ENCODE measurements at places on chromosomes 11 and 22.

DNA sequence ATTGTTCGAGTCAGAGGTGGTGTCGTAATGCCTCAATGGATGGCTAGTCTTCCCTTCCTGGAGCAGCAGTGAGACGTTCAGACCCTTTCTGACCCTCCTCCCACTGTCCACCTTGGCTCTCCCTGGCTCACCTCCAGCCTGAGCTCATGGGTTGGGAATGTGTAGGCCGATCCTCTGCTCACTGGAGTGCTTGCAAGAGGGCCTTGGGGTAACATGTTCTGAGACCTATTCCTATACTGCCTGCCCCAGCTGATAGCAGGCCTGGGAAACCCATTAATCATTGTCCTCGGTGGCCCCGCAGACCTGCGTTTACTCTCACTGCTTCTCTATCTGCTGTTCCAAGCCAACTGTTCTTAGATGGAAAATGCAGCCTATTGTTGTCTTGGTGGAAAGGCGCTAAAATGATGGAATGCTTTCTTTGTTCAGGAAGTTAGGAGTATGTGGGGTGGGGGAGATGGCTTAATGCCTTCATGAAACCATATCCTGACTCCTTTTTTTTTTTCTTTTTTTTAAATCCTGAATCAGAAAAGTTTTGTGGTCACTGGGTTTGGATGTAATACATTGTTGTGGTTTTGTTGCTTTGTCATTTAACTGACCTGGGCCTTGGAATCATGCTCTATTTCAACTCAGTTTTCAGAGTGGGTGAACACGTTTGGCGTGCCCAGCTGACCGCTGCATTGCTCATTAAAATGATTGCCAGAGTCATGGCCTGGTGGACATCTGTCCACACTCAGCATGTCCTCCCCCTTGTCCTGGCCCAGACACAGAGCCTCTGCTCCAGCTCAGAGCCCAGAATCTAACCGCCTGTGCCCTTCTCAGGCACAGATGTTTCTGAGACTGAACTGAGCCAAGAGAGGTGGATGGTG is 72.5 kb downstream of the MICAL2 start:
- DNase-seq = no peak

DNA sequence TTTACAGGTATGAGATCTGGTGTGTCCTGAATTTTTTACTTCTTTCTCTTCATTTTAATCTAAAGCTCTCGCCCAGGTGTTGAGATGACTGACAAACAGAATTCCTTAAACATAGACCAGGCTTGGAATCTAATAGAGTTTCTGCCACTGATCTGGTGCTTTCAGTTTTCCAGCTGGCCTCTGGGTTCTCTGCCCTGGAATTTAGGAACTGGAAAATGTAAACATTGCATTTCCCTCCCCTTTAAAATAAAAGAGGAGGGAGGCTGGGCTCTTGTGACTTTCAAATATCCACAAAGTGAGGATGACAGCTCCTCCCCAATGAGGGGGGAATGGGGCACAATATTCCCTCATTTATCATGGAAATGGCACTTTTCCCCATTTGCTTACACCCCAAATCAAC is 5.0 kb downstream of the PAMR1 start:
- DNase-seq = no peak

GRCh38 chr22:27084130-27084529 is 426.7 kb downstream of the MIAT start:
- DNase-seq = no peak

- DNase-seq = no peak
These were observed 54.9 kb upstream of the BLID start for GRCh38 chr11:122170815-122171475.

DNA sequence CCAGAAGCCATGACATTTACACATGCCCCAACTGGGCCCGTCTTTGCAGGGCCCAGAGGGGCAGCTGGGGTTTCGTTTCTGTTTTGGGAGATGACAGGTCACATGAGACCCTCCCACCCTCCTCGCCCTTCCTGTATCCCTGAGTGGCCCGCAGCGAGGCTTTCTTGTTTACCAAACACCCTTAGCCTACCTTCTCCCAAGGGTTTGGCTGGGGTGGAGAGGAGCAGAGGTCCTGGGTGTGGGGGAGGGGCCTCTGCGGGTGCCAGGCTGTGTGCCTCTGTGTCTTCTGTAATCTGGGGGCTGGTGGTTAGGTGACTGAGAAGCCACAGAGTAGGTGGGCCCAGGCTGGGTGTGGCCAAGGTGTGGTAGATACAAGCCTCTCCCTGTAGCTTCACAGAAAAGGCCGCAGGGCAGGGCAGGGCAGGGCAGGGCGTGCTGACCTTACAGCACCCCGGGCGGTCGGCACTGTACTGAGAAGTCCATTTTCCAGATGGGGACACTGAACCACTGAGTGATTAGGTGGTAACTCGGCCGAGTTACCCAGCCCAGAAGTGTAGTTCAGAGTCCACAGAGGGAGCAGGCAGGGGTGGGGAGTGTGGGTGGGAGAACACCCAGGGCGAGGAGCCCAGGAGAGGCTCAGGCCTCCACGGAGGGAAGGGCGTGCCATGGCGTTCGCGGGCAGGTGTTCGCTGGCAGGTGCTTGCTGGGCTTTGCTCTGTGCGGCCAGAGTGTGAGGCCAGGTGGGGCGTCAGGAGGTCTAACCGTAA is 8.7 kb downstream of the PRR5 start:
- no peak for DNase-seq

GRCh38 chr11:17651061-17651460 is 68.3 kb upstream of the MYOD1 start:
- no peak for DNase-seq

GRCh38 chr11:2182075-2182474 is 10.5 kb upstream of the TH start:
- DNase-seq = no peak

GRCh38 chr11:18383388-18384156 is 10.8 kb upstream of the LDHA start:
- peak; percentile 34 for DNase-seq

DNA sequence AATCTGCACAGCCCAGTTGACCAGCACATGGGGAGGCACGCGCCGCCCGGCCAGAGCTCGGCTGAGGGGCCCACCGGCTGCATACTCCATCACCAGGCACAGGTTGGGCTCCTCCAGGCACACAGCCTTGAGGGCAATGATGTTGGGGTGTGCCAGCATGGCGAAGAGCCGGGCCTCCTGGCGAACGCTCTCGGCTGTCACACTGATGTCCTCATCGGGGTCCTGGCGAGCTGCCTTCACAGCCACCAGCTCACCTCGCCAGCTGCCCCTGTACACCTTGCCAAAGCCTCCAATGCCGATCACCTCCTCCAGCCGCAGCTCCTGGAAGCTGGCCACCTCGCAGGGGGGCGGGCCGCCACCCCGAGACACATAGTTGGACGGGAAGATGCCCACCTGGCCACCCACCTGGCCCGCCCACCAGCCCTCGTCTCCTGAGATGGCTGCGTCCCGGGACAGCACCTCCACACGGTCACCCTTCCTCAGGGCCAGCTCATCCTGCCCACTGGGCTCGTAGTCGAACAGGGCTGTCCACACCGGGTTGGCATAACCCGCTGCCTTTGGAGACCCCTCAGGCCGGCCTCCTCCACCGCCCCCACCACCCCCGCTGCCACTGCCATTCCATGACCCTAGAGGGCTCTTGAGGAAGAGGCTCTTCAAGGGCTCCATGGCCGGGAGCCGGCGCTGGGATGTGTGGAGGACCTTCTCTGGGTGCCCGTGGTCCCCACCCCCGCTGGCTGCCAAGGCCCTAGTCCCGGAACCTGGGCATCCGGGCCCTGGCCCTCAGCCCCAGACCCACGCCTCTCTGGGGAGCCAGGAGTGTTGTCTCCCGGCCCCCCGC is 711 bp downstream of the MAP3K11 start:
- DNase-seq = no peak

DNA sequence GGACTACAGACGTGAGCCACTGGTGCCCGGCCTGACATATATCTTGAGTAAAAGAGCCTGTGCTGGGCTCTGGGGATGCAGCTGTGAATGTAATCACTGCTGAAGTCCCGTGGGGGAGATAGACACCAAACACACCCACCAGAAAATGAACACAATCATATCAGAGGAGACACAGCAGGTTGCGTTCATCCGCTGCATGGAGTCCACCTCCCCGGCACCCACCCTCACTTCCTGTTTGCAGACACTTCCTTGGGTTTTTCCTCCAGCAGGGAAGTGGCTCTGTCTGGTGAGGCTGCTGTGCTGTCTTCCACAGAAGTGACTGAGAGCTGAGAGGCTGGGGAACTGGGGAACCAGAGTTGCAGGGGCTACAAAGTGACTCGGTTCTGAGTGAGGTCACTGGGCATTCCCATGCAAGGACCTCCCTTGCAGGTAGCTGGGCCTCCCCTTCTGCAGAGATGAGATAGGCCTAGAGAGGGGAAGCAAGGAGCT is 7.2 kb downstream of the MICALL1 start:
- no peak for DNase-seq

DNA sequence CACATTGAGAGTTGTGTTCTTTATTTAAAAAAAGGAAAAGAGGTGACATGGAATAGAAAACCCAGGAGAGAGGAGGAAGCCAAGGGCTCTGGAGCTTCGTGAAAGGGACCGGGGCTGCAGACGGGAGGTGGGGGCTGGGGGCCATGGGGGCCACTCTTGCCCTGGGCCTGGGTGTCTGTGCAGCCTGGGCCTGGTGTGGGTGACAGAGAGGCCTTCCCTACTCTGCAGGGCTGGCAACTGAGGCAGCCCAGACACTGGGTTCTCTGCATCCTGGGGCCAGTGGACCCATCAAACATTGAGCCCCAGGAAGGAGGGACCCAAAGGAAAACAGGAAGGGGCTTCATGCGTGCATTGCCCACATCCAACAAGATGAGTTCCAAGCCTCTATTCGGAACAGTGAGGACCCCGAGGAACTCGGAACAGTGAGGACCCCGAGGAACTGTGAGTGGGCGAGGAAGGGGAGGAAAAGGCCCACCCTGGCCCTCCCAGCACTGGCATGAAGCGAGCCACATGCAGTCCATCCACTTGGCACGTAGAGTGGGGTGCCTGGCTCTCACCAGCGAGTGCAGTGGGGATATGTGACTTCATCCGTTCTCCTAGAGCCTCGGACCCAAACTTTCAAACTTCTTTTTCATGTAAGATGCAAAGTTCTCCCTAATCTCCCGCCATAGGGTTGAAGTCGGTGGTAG is 1121.6 kb downstream of the BRD1 start:
- no peak for DNase-seq

DNA sequence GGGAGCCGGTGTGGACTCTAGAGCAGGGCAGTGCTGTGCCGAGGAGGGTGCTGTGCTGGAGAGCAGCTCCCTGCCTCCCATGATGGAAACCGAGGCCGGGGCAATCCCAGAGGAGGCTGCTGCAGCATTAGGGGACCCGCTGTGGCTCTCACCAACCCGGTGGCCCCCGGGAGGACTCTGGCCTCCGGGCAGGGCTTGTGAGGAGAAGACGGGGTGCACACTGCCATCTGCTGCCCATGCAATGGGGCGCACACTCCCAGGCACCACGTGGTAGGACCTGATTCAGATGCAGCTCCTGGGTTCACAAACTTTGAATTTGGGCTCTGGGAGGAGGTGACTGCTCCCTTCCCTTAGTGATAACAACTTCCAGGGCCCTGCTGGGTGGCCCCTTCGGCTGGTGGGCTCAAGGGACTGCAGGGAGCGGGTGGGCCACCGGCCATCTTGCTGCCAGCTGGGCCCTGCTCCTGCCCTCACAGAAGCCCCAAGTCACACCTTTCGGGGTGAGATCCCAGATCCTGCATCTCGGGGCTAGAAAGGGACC is 93.8 kb upstream of the FGF3 start:
- DNase-seq = no peak

GRCh38 chr22:49751966-49752597 is 75.6 kb downstream of the BRD1 start:
- no peak for DNase-seq

- DNase-seq = no peak
These were observed 20.2 kb upstream of the ST14 start for GRCh38 chr11:130139401-130139800.

Data from stimulated activated CD4-positive, alpha-beta T cell treated with anti-CD3 and anti-CD28 coated beads, TNF-alpha, amount 100 ng/mL, for 1 hour (primary cell).